EH (cell line): ENCODE measurements at places on chromosomes 5 and 9.
A peak's percentile ranks its signal among the peaks of the same experiment; 100 is the strongest.

GRCh38 chr5:73749485-73750270, 123.7 kb downstream of the ARHGEF28 start:
- DNase-seq, result no peak

- DNase-seq, result no peak
Observed at GRCh38 chr5:87746341-87746740, 333.6 kb upstream of the CCNH start.

DNA sequence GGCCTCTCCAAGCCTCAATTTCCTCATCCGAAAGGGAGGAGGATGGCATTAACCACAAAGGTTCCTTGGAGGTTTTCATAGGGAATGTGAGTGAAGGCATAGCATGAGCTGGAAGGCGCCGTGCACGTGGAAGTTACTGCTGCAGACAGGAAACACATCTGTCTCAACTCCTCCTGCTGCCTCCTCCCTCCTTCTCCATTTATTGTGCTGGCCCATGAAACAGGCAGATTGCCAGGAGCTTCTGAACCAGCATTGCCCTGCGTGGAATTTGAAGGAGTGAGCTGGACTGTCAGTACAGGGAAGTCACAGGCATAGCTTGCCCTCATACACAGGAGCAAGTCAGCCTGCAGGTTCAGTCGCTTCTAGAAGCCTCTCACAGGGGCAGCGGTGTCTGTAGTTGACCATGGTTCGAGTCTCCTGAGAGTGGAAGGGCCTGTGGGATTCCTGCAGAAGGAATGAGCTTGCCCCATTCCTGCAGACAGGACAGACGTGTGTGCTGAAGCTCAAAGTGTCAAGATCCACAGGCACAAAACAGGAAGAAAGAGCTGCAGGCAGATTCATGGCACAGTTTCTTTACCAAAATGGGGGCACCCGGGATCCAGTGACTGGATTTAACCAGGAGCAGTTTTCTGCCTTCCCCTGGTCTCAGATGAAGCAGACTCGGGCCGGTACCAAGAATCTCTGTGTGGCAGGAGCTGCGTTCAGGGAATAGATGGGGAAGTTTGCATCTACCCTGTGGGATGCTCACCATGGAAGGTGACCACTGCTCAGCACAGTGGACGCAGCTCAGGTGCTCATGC, 48.7 kb upstream of the CTSL start:
- peak; percentile 36 for DNase-seq

DNA sequence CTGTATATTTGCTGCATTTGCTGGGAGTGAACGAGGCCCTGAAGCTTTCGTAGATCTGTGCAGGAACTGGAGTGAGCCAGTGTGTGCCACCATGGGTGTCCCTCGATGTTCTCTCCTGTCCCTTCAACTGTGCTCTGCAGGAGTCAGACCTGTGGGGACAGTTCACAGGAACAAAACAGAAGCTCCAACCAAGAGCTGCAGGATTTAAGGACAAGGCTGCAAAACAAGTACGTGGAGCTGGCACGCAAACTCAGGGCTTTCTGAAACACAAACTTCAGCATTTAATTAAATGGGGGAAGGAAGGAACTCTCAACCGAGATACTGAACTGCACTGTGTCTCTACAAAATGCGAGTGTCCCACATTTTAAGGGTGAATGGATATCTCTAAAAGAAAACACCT, 24.2 kb downstream of the BASP1 start:
- no peak for DNase-seq

DNA sequence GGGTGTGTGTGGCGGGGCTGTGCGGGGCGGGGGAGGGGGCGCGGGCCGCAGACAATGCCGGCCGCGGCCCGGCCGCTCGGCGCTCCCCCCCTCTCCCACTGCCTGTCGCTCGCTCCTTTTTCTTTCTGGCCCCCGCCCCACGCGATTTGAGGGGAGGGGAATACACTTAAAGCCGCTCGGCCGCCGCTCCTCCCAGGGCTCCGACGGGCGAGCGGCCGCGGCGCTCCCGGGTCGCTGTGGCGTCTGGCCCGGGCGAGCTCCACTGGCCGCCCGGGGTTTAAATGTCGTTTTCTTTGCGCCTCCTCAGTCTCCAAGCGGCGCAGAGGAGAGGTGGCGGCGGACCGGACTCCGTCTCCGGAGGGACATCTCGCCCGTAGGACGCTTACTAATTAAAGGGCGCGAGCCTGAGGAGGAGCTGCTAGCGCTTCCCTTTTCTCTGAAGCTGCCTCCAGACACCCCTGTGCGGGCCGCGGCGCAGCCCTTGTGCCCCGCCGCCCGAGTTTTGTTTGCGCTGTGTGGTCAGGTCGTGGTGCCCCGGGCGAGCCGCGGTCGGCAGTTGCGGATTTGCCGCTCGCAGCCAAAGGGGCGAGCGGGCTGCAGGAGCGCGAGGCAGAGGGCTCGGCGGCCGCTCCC, 1.4 kb downstream of the ZSWIM6 start:
- DNase-seq, result peak; percentile 56

- no peak for DNase-seq
Observed at GRCh38 chr5:540071-540905, 16.0 kb upstream of the SLC9A3 start.

- DNase-seq, result no peak
Observed at GRCh38 chr9:38090170-38090569, 21.1 kb upstream of the SHB start.

DNA sequence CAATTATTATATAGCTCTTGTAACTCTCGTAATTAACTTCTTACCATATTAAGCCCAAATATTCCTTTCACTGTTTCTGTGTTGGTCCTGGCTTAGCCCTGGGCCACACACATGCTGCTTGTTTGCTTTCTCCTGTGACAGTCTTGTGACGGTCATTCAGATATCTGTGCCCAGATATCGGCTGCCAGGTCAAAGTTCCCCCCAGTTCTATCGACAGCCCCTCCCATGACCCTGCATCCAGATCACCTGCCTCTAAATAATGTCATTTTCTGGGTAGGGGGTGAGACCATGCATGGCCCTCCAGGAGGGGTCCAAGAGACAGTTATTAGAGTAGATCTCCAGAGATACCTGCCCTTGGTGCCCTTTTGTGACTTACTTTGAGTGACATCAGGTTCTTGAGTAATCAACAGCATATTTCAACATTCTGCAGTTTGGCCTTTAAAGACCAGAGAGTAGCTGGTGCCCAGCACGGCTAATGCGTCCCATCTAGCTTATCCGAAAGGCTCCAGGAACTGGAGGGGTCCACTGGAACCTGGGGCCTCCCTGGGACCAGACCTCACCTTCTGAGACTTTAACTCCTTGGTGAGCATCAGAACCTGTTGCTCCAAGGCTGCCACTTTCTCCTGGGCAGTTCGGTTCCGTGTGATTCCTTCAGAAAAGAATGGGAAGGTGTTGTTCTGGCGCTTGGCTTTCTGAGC, 26.9 kb downstream of the TBC1D2 start:
- no peak for DNase-seq
